ENCODE measurements at places on chromosomes 12 and 14.
A peak's percentile ranks its signal among the peaks of the same experiment; 100 is the strongest.

- DNase-seq = no peak
- H3K4me3 ChIP-seq = no peak overlapping the region
- H3K36me3 ChIP-seq = peaks cover 2% of the 10 kb centered on the region
- H3K4me1 ChIP-seq = peaks cover 21% of the 10 kb centered on the region
- H3K27ac ChIP-seq = no peak overlapping the region
These were observed 11.0 kb downstream of the ZFC3H1 start for GRCh38 chr12:71652656-71653055.

GRCh38 chr12:120884644-120885043, 19.5 kb downstream of the SPPL3 start:
- no peaks in the 10 kb centered on the region for H3K36me3 ChIP-seq
- no peak overlapping the region for H3K27ac ChIP-seq
- H3K4me3 ChIP-seq = no peak overlapping the region

- H3K4me1 ChIP-seq = no peaks in the 10 kb centered on the region
- no peak overlapping the region for H3K4me3 ChIP-seq
- no peak for DNase-seq
- H3K27me3 ChIP-seq = peaks cover 4% of the 10 kb centered on the region
These were observed 137.4 kb downstream of the ANO2 start for GRCh38 chr12:5807514-5808219.

GRCh38 chr12:18953505-18953904, 176.0 kb upstream of the PLEKHA5 start:
- H3K27me3 ChIP-seq = no peaks in the 10 kb centered on the region
- no peak for DNase-seq
- no peak overlapping the region for H3K4me3 ChIP-seq
- no peaks in the 10 kb centered on the region for H3K36me3 ChIP-seq
- no peaks in the 10 kb centered on the region for H3K4me1 ChIP-seq
- no peak overlapping the region for H3K27ac ChIP-seq

DNA sequence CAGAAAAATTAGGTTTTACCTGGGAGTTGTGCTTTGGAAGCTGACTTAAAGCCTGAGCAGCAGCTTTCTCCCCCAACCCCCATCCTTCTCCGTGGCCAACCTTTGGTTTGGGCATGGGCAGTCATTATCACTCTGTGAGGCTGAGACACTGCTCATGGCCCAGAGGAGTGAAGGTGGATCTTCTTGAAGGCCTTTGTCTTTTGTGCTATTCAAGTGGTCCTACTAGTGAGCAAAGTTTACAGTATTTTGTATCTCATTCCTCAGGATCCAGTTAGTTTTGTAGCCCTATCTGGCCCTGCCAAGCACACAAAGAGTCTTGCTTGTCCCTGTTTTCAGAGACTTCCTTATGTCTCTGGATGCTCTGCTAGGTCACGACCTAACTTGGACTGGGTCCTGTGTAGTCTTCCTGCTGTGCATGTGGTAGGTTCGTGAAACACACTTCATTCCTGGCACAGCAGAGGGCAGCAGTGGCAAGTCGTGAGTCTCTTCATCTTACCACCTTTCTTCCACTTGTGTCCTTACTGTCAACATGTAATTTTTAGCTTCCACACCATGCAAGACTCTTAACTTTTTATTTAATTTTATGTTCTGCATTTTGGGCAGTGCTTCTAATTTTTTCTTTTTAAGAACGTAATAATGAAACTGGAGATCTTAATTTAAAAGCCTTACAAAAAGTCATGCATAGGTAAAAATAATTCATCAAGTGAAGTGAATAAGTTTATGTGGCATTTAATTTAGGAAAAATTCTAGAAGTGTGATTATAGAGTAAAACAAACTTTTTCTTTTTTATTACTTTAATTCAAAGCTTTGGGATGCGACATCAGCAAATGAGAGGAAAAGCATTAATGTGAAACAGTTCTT, 53.7 kb downstream of the APAF1 start:
- no peak overlapping the region for H3K27ac ChIP-seq
- no peaks in the 10 kb centered on the region for H3K36me3 ChIP-seq
- peak; percentile 19 for DNase-seq

DNA sequence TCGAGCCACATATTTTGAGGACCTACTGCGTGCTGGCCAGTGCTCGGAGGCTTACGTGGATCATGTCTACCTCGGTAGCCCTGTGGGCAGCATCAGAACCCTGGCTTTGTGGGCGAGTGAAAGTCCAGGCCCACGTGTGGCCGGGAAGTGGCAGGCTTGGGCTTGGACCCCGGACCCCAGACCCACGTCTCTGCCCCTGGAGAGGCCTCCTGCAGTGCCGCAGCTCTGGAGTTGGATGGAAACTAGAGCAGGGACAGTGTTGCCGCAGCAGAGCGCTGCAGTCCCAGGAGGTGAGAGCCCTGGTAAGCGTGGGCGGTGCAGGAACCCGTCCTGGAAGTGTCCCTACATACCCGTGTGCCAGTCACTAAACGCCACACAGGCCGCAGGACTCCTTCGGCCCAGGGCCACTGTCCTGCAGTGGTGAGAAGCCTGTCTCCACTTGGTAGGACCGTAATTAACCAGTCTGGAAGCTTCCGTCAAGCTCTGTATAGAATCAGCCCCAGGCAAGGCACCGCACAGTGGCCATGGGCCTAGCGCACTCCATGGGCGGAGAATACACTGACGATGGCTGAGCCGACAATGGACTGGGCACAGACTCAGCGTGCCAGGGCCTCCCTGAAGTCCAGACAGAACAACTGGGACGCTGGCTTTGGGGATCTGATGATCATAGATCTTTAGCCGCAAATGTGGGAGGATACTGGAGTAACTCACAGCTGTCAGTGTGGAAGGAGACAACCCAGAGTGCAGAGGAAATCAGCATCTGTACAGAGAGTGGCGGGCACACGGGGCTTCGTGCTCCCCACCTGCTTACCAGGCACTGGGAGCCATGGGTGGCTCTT, 219.5 kb downstream of the KIF26A start:
- H3K4me1 ChIP-seq = no peaks in the 10 kb centered on the region
- H3K36me3 ChIP-seq = no peaks in the 10 kb centered on the region
- DNase-seq = no peak
- H3K27ac ChIP-seq = no peak overlapping the region
